ENCODE measurements at places on chromosomes 3 and 15. TPM values are rescaled to one million over a fixed set of nuclear protein-coding genes. Genes with fewer than 3 reads are reported as not detected.

The SERINC4 gene
- 0.38 TPM for total RNA-seq

The TRAIP gene
- total RNA-seq, result 24.9 TPM

The CDC25A gene
- 72.3 TPM for total RNA-seq

The EFCC1 gene
- total RNA-seq, result 0.81 TPM

The SLC12A8 gene
- total RNA-seq, result 9.3 TPM

The RTP1 gene
- 5.1 TPM for total RNA-seq

The RNF168 gene
- total RNA-seq, result 30.1 TPM

The BCHE gene
- total RNA-seq, result 2.9 TPM

- no peak for DNase-seq
These were observed 41.3 kb downstream of the SRP14 start for GRCh38 chr15:39997639-39998038.

DNA sequence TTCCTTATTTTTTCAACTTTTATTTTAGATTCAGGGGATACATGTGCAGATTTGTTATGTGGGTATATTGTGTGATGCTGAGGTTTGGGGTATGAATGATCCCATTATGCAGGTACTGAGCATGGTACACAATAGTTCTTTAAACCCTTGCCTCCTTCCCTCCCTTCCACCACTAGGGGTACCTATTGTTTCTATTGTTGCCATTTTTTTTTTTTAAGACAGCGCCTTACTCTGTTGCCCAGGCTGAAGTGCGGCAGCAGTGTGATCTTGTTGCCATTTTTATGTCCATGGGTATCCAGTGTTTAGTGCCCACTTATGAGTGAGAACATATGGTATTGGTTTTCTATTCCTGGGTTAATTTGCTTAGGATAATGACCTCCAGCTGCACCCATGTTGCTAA is 117.3 kb upstream of the FAM3D start:
- DNase-seq, result no peak

DNA sequence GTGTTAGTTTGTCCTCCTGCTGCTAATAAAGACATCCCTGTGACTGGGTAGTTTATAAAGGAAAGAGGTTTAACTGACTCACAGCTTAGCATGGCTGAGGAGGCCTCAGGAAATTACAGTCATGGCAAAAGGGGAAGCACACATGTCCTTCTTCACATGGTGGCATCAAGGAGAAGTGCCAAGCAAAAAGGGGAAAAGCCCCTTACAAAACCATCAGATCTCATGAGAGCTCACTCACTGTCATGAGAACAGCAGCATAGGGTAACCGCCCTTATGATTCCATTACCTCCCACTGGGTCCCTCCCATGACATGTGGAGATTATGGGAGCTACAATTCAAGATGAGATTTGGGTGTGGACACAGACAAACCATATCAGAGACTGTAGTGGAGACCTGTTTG is 27.0 kb downstream of the TM2D3 start:
- no peak for DNase-seq

GRCh38 chr15:44075535-44075934 is 119.5 kb downstream of the FRMD5 start:
- DNase-seq, result no peak

DNA sequence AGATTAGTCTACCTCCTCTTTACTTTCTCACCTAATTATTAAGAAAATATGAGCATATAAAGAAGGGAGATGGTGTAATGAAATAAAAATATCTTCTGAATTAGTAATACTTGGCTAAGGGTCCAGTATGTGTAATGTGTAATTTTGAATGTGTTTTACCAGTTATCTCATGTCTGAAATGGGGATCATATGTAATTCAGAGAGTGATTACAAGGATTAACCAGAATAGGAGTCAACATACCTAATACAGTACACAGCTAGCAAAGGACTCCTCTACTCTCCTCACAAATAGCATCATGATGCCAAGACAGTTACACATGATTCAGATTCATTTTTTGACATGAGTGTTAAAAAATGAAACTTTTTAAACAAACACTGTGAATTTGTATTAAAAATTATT is 570.4 kb downstream of the SI start:
- DNase-seq, result no peak

DNA sequence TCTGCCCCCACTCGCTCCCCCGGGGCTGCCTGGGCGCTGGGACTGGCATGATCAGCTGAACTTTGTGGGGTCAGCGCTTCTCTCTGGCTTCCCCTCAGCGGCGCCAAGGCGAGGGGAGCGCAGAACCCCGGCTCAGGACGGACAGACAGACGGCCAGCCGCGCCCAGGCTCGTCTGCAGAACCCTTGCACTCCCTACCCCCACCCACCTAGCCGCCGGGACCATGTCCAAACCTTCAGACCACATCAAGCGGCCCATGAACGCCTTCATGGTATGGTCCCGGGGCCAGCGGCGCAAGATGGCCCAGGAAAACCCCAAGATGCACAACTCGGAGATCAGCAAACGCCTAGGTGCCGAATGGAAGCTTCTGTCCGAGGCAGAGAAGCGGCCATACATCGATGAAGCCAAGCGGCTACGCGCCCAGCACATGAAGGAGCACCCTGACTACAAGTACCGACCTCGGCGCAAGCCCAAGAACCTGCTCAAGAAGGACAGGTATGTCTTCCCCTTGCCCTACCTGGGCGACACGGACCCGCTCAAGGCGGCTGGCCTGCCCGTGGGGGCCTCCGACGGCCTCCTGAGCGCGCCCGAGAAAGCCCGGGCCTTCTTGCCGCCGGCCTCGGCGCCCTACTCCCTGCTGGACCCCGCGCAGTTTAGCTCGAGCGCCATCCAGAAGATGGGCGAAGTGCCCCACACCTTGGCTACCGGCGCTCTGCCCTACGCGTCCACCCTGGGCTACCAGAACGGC is 621 bp downstream of the SOX14 start:
- DNase-seq, result peak; percentile 68

DNA sequence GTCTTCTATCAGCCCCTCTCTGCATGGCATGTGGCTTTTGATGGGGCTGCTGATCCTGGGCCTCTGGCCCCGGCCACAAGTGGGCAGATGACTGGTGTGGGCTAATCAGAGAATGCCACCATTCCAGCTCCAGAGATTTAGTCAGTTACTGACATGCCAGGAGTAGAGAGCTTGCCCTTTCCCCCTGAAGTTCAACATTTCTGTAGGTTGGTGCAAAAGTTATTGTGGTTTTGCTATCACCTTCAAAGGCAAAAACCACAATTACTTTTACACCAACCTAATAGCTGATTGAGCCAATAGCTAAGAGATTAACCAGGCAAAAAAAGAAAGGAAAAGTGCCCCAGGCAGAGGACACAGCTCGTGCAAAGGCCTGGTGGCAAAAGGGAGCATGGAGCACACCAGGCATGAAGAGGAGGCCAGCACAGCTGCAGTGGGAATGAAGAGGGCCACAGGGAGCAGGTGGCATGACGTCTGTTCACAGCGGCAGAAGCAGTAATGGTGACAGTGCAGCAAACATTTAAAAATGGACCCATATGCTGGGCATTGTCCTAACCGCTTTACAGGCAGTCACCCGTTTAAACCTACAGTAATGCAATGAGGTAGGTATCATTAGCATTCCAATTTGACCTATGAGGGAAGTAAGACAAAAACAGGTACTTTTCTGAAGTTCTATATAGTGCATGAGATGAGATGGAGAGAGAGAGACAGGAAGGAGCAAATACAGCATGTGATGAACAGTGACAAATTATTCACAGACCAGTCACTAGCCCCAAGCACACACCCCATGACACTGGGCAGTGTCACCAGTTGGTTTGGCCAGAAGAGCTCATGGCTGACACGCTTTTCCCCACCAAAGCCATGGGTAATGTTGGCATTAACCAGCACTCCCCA is 373.0 kb upstream of the PROK2 start:
- DNase-seq, result no peak

GRCh38 chr3:169116056-169116693 is 547.3 kb downstream of the MECOM start:
- no peak for DNase-seq

DNA sequence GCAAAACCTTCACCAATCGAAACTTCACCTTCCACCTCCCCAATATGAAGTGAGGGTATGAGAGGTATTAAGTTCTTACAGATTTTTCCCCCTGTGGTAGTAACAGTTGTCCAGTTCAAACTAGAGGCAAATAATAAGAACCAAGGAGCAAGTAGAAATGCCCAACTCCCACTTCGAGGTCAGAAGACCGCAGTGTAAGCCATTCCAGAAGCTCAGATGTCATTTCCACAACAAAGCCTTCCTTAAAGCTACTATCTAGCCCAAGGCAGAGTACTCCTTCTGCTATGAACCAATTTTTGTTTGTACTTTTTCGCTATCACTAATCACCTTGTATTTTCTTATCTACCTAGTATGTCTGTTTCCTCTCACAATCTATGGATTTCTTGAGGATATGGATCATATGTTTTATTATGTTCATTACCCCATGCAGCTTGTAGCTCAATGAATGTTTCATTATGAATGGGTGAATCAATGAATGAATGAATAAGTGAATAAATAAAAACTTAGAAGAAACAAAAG is 235.7 kb upstream of the KCNMB2 start:
- DNase-seq, result no peak

- DNase-seq, result no peak
These were observed 483.6 kb downstream of the GBE1 start for GRCh38 chr3:81277853-81278252.

DNA sequence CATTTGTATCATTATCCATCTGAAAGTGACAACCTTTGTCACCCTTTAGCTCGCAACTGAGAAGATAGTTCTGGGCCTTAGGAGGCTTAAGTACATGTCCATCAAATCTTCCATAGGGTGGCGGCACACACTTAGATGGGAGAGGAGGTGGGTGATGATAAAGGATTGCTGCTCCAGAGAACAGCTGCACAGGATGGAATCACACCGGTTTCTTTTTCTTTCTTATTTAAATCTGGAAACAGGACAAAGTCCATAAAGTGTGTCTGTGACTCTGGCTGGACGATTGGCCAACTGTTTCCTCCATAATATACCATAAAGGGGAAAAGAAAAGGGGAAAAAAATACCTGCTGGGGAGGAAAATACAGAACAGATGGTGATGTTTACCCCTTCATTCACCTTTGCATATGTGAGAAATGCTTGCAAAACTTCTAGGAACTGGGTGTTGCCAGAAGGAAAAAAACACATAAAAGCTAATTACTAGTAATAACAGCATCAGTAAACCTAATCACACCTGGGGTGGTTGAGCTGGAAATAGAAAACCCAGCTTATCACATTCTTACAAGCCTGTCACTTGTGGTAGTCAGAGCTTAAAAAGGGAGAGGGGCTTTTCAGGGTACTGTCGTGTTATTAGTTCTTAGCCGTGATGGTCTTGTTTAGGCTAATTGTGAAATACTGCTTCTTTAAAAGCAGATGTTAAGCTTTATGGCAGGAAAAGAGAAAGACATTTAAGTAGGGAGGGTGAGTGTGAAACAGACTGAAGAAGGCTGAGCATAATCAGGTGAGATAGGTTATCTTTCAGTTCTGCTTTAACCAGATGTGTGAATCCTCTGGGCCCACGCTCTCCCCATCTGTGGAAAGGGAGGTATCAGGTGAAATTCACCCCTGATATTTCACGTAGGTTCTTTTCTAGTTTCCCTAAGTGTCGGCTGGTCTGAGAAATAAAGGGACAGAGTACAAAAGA is 16.7 kb downstream of the C2CD4A start:
- DNase-seq, result no peak

GRCh38 chr3:149771652-149772271 is 19.5 kb upstream of the COMMD2 start:
- DNase-seq, result peak; percentile 53

DNA sequence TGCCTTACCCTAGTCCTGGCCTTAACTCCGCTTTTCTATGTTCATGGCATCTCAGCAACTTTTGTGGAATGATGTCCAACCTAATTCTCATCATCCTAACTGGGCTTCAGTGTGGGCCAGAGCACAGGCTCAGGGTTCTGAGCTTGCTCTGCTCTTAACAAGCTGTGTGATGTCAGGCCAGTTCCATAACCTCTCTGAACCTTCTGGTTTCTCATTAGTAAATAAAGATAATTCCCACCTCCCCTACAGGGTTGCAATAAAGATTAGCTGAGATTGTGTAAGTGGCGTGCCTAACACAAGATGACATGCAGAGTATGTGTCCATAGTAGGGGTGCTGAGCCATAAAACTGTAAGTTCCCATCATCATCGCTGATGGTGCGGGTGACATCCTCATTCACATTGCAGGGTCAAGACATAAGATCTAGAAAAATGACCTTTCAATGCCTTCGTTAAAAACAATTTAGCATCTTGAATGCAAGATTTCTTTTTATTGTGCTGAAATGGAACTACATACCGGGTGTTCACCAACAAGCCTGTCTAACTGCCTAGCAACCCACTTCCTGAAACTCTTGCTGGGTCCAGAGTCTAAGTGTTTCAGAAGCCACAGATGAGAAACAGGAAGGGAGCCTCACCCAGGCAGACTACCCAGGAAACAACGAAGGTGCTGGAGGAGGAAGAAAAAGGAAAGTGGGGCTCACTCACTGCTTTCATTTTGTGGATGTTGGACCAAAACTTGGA is 36.2 kb downstream of the CDCP1 start:
- no peak for DNase-seq

- no peak for DNase-seq
These were observed 15.7 kb downstream of the CHST13 start for GRCh38 chr3:126539558-126540250.

GRCh38 chr3:39184081-39184967 is 8.1 kb downstream of the XIRP1 start:
- no peak for DNase-seq

GRCh38 chr3:86890741-86891396 is 100.1 kb downstream of the VGLL3 start:
- DNase-seq, result peak; percentile 13

GRCh38 chr3:194000712-194001111 is 135.2 kb upstream of the HES1 start:
- no peak for DNase-seq

DNA sequence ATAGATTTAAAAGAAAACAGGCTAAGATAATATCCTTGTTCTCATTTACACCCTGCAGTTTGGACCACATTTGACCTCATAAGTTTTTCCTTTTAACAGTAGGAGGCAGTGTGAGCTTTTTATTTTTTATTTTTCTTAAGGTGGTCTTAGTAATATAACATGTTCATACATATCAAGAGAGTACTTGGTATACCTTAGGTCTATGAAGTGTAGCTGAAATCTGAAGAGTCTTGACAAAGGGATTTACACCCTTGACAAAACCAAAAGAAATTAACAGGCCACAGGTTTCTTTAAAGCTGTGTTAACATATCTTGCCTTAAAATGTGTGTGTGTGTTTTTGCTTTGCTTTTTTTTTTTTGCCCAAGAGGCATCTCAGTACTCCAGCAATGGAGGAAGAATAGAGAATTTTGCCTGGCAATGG is 3.2 kb downstream of the RAP2B start:
- DNase-seq, result no peak

- DNase-seq, result no peak
These were observed 65.2 kb downstream of the ATP13A5 start for GRCh38 chr3:193313061-193313958.

DNA sequence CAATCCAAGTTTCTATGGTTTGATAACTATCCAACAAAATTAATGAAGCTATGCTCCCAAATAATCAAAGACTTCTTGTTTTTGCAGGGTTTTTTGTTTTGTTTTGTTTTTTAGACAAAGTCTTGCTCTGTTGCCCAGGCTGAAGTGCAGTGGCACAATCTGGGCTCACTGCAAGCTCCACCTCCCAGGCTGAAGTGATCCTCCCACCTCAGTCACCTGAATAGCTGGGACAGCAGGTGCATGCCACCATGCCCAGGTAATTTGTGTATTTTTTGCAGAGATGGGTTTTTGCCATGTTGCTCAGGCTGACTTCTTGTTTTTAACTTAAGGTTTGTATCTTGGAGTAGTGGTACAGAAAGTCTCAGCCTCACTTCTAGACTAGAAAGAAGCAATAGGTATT is 11.0 kb upstream of the GATM start:
- no peak for DNase-seq

GRCh38 chr3:80060664-80061063 is 292.9 kb upstream of the ROBO1 start:
- DNase-seq, result no peak

GRCh38 chr3:12014613-12015012 is 10.4 kb downstream of the SYN2 start:
- DNase-seq, result no peak
